ENCODE measurements at places on chromosomes 5 and 9. TPM values are rescaled to one million over a fixed set of nuclear protein-coding genes. Genes with fewer than 3 reads are reported as not detected.

DNA sequence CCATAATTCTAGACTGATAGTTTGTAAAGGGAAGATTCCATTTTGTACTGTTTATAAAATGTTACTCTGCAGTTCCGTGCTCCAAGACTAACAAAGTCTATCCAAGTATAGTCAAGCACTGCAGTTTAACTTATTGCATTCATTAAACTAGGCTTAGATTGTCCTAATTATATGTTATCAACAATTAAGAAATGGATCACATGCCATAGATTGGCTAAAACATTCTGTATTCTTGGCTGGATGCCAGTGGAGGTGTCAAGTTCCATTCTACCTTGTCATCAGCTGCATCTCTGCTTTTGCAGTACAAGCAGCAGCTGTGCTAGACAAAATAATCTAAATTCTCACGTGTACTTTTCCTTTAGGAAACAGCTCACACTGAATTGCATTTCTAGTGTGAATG lies 69.4 kb upstream of the MEF2C start:
- DNase-seq = peak; percentile 18

DNA sequence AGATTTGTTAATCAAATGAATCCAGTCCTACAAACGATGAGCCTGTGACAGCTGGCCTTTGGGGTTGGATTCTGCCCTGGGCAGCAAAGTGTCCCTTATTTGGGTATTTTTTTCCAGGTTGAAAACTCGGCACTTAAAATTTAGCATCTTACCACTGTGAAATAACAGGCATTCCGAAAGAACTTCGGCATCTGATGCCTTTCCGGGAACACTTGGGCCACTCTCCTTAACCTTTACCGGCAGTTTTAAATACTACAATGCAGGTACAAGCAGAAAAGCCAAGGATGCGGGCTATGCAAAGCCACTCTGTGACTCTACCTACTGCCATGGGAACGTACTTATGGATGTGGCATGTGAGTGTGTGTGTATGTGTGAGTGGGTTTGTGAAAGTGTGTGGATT lies 1.0 kb upstream of the RASGRF2 start:
- DNase-seq = no peak

- peak; percentile 4 for DNase-seq
These were observed 150.2 kb downstream of the TRIM32 start for GRCh38 chr9:116837018-116837989.

The IL3 gene
- not detected for total RNA-seq

GRCh38 chr5:1344975-1345838 lies at the start of gene CLPTM1L:
Gene CLPTM1L, minus strand, starts transcription at chr5:1345099. Its CDS starts 258 bp downstream, at chr5:1344841.
- peak; percentile 86 for DNase-seq

DNA sequence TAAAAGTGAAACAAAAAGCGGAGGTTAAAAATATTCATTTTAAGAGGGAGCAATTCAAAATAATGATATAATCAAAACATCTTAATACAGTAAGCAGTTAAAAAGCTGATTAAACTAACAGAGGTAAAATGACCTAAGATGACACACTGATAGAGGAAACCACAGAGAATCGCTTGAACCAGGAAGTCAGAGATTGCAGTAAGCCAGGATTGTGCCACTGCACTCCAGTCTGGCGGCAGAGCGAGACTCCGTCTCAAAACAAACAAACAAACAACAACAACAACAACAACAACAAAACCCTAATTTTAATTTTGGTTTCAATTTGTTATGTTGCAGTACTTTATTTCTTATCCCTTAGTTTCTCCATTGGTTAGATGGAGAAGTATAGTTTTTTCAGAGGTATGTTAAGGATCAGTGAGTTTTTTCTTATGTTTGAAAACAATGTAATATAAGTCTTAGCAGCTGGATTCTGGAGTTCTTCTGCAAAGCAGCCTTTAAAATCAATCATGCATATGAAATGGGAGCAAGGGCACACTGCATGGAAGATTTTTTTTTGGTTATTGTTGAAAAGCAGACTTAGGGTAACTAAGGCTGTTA lies 58.5 kb downstream of the MLANA start:
- peak; percentile 73 for DNase-seq

The MAMDC2 gene
- total RNA-seq = 3.4 TPM

The TMEM252 gene
- total RNA-seq = not detected

The ZNF782 gene
- total RNA-seq = 2.0 TPM

DNA sequence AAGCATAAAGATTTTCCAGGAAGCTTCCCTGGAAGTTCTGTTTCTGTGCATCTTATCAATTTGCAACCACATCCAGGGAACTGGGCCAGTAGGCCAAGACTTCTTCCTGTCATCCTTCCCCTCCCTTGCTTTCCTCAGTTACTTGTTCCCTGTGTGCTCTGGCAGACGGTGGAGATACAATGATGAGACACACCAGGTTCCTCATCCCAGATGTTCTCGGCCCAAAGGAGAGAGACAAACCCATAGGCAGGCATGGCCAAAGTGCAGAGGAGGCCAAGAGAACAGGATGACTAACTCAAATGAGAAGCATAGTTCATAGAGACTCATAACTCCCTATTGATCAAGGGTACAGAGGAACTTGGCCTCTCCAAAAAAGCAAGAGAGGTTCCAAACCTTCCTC lies 652.6 kb downstream of the CCDC171 start:
- DNase-seq = no peak

DNA sequence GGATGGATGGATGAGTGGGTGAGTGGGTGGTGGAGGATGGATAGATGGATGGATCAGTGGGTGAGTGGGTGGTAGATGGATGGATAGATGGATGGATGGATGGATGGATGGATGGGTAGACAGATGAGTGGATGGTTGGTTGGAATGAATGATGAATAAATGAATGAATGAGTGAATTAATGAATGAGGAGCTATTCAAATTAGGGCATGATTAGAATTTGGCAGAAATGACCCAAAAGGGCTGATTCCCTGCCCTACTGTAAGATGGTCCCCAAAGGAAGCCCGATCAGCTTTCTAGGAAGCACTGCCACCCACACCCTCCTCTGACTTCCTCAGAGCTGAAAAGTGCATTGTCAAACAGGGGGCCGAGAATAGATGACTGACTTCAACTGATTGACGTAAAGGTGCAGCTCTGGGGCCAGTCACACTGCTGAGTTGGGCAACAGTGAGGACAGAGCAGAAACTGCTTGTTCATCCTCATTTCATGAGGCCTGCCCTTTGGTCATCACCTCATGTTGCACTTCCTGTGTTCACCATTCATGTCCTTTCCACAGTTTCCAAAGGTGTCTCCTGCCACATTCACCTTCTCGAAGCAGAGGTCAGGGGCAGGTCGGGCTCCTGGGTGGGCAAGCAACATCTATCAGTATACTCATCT lies 34.3 kb downstream of the NIPAL4 start:
- no peak for DNase-seq

DNA sequence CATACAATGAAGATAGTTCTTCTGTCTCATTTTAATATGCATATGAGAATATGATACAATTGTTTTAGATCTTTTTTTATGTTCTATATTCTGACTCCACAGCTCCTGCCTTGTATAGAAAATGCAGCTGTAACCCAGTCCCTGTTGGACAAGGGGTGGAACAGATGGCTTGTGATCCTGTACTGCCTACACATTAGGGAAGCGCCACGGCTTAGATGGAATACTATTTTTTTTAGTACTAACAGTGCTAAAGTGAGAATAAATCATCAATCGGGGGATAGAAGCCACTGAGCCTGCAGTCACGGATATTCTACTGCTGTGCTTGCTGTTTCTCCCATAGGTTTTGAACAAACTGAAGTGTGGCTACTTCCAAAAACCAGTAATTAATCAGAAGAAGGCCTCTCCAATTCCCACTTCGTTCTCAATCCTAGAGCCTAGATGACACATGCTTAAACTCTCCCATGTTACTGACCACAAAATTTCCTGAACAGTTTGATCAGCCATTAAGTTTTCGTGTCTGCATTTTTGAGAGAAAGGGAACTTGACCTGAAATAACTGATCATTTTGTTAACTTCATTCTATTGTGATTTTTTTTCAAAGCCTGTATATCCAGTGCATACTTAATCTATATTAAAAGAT lies 150.3 kb downstream of the CDH18 start:
- DNase-seq = peak; percentile 65

DNA sequence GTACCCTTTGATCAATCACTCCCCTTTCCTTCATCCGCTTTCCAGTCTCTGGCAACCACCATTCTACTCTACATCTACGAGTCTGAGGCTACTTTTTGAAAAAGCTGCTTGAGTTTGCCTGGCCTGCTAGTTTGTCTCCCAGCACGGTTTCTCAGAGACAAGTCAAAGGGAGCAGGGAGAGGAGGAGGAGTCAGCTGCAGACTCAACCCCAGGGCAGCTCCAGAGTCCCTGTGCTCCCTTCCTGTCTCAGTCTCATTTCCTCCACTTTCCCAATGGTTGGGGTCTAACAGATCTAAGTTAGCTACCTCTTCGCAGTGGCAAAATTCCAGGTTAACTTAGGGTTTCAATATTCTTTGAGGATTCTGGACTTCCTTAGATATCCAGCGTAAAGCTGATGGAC lies 80.0 kb upstream of the PCA3 start:
- no peak for DNase-seq

- DNase-seq = peak; percentile 73
These were observed 198.9 kb downstream of the NXNL2 start for GRCh38 chr9:88733651-88734421.

The UNC13B gene
- total RNA-seq = 18.5 TPM

GRCh38 chr5:33261305-33261704 lies 179.5 kb upstream of the TARS1 start:
- peak; percentile 61 for DNase-seq

DNA sequence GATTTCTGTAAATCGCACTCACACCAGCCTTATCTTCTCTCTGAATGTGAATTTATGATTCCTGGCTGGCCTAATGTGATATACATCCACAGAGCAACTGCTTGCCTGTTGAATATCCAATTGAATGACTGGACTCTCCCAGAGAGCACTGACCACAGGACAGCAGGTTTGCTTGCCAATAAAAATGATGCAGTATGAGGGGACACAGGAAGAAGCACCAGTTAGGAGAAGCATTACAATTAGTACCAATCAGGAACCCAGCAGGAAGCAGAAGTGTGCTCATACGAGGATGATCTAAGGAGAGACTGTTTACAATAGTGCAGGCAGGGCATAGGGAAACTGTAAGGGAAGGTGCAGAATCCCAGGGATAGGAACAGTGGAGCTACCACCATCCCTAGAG lies 127.2 kb upstream of the ZNF366 start:
- DNase-seq = peak; percentile 75

GRCh38 chr5:115246361-115246991 lies 16.2 kb downstream of the PGGT1B start:
- peak; percentile 54 for DNase-seq

DNA sequence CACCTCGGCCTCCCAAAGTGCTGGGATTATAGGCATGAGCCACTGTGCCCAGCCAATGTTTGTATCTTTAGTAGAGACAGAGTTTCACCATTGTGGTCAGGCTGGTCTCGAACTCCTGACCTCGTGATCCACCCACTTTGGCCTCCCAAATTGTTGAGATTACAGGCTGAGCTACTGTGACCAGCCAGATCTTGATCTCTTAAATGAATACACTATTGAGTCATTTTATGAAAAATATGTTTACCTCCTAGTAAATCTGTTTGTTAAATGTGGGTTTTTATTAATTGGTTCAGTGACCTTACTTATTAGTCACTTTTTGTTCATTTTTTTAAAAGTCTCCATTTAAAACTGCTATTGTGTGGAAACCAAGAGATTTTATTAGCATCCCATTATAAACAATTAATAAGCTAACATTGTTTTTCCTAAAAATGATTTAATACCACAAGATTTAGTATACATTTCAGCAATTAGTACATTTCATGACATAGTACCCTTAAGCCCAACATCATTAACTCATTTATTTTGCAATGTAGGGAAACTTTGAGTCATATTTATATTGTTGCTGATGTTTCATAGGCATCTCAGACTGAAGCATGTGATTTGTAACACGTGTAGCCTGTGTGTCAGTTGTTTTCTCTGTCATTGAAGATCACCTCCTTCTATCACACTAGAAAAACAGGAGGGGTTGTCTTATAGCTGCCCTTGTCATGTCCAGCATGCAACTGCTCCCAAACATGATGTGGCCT lies 261.2 kb downstream of the TAF11L14 start:
- DNase-seq = peak; percentile 7

The NUTM2F gene
- total RNA-seq = not detected

The LRRC19 gene
- not detected for total RNA-seq

The OR13J1 gene
- total RNA-seq = not detected

DNA sequence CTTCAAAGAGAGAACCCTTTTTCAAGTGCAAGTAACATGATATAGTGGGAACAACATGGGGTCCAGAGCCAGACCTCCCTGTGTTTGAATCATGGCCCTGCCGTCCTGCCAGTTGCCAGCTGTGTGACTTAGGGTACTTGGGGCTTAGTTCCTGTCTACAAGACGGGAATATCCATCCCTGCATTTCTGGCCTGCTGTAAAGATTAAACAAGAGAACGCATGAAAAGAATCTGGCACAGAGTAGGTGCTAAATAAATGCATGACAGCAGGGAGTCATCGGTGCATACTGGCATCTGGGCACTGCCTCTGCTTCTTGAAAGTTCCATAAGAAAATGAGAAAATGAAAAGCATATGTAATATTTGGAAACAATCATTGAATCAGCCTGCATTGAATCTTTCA lies 77.8 kb upstream of the PRRC1 start:
- no peak for DNase-seq

The KIF4B gene
- 0.07 TPM for total RNA-seq

The CMBL gene
- total RNA-seq = 11.4 TPM

GRCh38 chr5:27242258-27242626 lies 203.9 kb upstream of the CDH9 start:
- no peak for DNase-seq

GRCh38 chr9:111566234-111566633 lies 33.2 kb downstream of the PTGR1 start:
- no peak for DNase-seq

GRCh38 chr5:83744821-83745220 lies 24.2 kb upstream of the HAPLN1 start:
- DNase-seq = no peak

The REXO4 gene
- 17.2 TPM for total RNA-seq

GRCh38 chr9:92615790-92616189 lies 54.1 kb downstream of the IPPK start:
- DNase-seq = no peak

DNA sequence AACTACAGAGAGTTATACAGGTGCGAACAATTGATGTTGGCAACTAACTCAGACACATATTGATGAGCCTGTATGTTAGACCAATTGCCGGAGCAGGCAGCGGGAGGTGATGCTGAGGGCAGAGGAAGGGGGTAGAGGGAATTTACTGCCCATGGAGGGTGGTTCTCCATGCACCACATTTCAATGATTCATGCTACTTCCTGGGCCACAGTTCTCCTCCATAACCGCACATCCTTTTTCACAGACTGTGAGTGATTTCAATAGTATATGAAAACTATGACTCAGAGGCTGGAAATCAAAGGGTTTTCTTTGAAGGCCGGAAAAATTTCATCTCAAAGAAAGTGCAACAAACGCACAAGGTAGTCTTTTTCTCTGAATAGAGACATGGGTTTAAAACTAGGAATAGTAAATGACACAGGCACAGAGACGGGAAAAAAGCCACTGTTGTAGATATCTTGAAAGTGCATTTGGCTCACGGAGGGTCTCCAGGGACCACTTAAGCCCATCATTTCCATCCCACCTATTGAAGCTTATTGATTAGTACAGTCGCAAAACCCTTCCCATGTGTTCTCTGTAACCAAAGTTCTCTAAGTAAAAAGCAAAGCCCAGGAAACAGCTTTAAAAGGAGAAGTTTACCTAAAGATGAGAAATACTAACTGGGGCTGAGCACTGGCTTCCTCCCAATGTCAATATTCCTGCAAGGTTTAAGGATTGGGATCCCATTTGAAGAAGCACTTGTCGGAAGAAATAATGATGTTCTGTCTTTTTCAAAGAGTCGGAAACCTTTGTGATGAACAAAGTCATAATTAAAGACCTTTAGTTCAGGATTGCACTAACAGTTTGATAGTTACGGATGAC lies 28.0 kb upstream of the ADAM19 start:
- peak; percentile 96 for DNase-seq

GRCh38 chr9:17165764-17166163 lies 30.9 kb downstream of the CNTLN start:
- no peak for DNase-seq
